ENCODE measurements at places on chromosomes 1 and 21. TPM values are rescaled to one million over a fixed set of nuclear protein-coding genes. Genes with fewer than 3 reads are reported as not detected.

The SPRR1B gene
- total RNA-seq: not detected

The FCGR2B gene
- 19.4 TPM for total RNA-seq

The SPATA45 gene
- not detected for total RNA-seq

The OPTC gene
- total RNA-seq: not detected

The KLF17 gene
- not detected for total RNA-seq

The SLC19A1 gene
- 8.2 TPM for total RNA-seq

The SNRNP40 gene
- total RNA-seq: 19.0 TPM

The LMX1A gene
- 0.14 TPM for total RNA-seq

The FCRL6 gene
- 0.57 TPM for total RNA-seq

DNA sequence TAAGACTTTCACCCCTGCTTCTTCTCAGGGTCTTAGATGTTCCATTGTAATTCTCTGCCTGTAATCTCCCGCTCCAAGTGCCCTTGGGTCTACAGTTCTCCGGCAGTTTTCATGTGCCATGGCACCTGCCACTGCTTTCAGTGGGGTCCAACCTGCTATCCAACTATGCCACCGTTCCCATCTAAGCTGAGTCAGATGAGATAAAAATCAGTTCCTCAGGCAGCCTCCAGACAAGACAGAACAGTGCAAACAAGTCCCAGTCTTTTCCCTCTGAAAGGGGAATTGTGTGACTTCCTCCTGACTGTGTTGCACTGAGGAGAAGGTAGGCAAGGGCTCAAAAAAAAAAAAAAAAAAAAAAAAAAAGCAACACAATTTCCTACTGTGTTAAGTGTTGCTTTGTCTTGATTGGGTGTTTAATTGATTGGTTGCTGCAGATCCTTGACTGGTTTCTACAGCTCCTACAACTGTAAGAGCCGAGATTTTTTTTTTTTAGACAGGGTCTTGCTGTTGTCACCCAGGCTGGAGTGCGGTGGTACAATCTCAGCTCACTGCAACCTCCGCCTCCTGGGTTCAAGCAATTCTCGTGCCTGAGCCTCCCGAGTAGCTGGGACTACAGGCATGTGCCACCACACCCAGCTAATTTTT is 50.7 kb downstream of the EBNA1BP2 start:
- no peak for DNase-seq

DNA sequence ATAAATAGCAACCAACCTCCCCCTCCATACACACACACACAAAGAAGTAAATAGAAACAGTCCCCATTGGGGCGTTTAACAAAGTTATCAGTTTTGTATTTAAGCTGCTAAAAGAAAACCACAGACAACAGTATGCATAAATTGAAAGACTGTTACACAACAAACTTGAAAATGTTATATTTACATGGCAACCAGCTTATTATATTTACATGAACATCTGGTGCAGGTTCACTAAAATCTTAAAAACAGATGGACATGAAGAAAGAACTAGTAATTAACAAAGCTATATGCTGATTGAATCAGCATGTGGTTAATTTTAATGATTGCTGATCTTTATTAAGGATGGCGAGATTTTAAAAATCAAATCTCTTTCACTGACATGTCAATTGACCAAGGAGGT is 384.7 kb downstream of the LRRIQ3 start:
- DNase-seq: no peak

DNA sequence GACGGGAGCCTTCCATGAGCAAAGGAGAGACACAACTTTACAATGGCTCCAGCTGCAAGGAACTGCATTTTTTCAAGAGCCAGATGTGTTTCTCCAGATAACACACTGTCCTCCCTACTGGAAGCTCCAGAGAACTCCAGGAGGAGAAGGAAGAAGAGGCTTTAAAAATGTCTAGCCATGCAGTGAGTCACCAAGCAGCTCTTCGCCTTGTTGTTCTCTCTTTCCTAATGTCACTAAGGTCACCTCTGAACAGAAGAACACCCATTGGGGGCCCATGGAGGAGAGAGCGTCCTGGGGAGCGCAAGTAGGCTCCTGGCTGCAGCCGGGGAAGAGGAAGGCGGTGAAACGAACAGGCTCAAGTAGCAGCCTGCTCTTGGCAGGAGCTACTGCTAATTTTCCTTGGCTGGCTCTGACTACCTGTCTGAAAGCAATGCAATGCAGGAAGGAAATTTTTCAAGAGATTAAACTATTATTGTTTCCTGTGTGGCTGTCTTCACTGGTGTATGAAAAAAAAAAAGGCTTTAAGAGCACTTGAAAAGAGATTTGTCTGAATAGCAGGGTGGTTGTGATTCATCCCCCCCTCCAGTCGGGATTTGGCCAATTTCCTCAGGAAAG is 321.9 kb downstream of the SETD4 start:
- DNase-seq: no peak

- DNase-seq: no peak
Measured at GRCh38 chr1:198878566-198878965, 239.7 kb downstream of the PTPRC start.

DNA sequence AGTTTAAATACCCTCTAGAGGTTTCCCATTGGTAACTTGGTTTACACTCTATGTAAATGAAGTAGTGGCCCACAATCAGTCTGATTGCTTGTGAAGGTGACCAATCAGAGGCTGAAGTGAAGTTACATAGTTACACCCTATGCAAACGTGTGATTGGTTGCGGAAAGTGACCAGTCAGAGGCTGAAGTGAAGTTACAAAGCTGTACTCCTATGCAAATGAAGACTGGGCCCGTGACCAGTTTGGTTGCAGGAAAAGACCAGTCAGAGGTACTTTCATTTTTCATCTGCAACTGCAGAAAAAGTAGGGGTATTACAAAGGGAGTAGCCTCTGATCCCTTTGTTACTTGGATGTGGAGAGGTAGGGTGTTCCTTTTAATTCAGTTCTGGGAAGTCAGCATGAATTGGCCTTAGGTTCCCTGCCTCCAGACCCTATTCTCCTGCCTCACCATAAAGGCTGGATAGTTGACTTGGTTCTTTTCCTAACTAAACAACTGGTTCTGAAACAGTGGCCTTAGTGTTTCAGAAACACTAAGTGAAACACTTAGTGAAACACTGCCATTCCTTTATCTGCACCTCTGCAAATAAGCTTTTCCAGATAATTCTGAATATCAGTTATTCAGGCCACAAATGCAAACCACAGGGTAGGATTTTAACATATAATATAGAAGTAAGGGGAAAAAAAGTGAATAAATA is 39.3 kb downstream of the MAGI3 start:
- DNase-seq: no peak

GRCh38 chr1:15257309-15257708 is 10.3 kb downstream of the FHAD1 start:
- no peak for DNase-seq

Data from Right ventricle myocardium inferior (tissue), 1 donor.